ENCODE measurements at places on chromosomes 13 and 19.

DNA sequence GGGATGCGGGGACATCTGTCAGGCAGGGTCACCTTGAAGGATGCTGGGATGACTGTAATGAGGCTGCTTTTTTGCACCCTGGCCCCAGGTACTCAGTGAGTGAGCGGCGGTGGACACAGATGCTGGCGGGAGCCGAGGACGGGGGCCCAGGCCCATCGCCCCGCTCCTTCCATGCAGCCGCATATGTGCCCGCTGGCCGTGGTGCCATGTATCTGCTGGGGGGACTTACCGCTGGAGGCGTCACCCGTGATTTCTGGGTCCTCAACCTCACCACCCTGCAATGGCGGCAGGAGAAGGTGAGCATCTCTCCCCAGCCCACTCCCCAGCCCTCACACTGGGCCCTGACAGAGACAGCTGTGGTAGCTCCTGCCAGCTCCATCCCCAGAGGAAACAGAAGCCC, 31.3 kb downstream of the MEGF8 start:
- no peak for DNase-seq

DNA sequence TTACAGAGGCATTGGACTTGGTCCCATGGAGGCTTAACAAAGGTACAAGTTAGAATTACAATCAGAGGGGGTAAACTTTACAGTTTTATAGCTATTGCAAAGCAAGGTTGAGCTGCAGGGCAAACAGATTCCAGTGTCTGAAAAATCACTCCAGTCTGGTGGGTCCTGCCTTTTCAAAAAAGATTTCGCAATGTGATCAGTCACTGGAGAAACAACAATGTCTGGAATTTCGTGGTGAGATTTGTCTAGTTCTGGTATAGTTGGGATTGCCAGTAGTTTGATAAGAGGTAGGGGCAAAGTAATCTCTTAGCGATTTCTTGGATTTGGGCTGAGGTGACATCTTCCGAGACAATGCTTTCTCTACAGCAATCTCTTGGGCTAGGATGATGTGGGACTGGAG, 1198.2 kb upstream of the PCDH9 start:
- no peak for DNase-seq

DNA sequence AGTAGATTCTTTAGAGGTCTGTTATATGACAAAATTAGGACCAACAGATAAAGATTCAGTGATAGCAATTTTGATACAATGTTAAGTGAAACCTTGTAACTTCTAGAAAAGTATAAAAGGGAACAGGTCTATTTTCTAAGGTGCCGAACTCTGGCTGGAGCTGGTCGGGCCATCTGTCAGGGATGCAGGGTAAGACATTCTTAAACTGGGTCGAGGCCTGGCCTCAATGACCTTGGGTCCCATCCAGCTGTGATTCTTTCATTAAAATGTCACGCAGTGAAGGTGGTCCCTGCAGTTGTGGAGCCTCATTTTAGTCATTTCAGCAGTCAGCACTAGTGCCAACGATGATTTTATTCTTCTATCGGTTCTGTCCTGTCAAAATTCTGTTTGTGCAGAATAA, 271.9 kb upstream of the SPRY2 start:
- no peak for DNase-seq

DNA sequence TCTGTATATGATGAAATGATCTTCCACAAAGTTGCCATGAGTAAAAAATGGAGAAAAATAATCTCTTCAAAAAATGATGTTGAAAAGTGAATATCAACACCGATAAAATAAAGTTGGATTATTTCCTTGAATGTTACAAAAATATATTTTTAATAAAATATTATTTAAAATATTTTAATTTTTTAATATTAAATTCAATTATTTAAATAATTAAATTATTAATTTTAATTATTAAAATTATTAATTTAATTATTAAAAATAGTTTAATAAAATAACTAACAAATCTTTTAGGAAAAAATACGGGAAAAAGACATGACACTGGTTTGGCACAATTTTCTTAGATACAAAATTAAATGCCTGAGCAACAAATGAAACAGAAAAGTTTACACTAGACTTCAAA, 21.3 kb downstream of the ZNF626 start:
- no peak for DNase-seq

Data from activated T-helper 1 cell treated with anti-CD3 and anti-CD28 coated beads, Interleukin-2, amount 50 U/mL, for 16 hours (primary cell).